ENCODE measurements at places on chromosomes 12 and 14.

DNA sequence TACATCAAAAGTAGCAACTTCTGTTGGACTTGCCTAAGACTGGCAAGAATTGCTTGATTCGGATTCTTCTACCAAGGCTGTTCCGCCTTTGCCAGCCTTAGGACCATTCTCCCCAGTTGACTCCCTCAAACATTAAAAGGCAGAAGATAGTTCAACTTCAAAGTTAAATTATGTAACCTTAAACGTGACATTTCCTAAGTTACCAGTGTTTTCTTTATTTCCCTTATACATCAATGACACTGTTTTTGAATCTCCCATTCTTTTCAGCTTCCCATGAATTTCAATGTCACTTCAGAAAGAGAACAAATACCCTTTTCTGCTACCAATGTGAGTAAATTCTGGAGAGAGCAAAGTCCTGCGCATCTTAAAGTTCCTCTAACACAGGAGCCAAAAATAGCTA lies 25.2 kb downstream of the CAPRIN2 start:
- no peak for DNase-seq

- no peak for DNase-seq
Observed at GRCh38 chr14:42673963-42674362, 1067.3 kb downstream of the LRFN5 start.

DNA sequence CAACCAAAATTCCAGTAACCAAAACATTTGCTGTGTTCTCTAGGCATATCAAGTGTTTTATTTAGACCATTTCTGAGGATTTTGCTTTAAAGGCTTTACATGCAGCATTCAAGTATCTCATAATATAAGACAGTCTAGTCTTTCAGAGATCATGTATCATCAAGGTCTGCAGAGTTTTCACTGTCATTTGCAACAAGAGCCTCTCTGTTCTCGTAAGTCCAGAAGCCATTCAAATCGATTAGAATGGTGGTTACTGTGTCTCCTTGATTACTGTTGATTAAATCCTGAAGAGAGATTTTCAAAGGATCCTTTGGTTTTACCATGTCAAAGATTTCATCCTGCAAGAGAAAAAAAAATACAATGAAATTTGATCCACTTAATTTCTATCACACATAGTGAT lies 36.3 kb downstream of the PPP2R3C start:
- no peak for DNase-seq

DNA sequence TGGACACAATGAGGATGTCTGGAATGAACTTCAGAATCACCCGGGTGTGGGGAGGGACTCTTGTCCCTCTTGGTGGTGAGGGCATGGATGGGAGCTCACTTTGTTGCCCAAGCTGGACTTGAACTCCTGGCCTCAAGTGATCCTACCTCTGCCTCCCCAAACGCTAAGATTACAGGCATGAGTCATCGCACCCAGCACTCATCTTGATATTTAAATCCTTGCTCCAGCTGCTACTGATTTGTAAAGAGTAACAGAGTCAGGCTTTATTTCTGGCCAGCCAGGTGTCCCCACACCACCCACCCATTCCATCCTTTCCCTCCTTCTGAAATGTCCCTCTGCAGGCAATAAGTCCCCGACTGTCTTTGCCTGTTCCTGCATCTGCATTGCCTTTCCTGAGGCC lies 4.9 kb downstream of the DDX54 start:
- no peak for DNase-seq

DNA sequence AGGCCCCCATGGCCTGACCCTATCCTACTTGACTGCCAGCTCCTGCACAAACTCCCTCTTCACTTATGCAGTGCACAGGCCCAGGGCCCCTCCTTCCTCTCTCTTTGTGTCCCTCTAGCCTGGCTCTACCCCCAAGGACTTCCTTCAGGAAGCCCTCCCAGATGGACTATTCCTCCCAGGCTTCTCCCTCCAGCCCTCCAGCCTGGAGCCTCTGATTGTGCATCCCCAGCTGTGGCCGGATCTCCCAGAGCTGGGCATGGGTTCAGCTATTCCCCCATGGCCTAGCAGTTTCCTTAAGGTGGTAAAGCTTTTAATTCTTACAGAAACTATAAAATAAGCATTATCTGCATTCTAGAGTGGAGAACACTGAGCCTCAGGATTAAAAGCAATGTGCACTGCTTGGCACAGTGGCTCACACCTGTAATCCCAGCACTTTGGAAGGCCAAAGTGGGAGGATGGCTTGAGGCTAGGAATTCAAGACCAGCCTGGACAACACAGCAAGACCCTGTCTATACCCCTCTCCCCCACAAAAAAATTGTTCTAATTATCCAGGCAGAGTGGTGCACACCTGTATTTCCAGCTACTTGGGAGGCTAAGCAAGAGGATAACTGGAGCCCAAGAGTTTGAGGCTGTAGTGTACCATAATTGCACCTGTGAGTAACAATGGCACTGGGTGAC lies 16.8 kb upstream of the KRT8 start:
- no peak for DNase-seq

GRCh38 chr12:55818140-55818728 lies 393 bp downstream of the ORMDL2 start:
- no peak for DNase-seq
